ENCODE measurements at places on chromosomes 5 and 9. TPM values are rescaled to one million over a fixed set of nuclear protein-coding genes. Genes with fewer than 3 reads are reported as not detected.

TAF11L12 gene
- total RNA-seq = not detected

SLCO6A1 gene
- total RNA-seq = not detected

ZFAND5 gene
- total RNA-seq = 189 TPM

ADAMTS6 gene
- total RNA-seq = 8.9 TPM

DNA sequence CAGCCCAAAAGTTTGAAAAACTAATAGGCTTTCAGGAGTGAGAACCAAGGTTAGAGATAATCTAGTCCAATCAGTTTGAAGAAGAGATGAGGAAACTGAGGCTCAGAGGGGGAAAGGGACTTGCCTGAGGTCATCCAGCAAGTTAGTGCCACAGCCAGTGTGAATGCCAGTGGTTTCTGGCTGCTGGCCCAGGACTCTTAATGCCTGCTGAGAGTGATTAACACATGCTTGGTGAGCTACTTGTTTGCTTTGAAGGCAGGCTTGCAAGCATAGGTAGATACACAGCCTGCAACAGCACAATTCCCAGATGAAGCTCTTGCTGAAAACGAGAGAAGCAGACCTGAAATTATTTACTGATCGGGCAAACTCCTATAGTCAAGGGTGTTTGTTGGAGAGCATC lies 591.6 kb upstream of the SGCD start:
- DNase-seq = no peak

GRCh38 chr9:105507096-105507790 lies 50.7 kb upstream of the FKTN start:
- DNase-seq = no peak

GRCh38 chr5:395156-395920 lies 47.6 kb upstream of the EXOC3 start:
- DNase-seq = no peak

GRCh38 chr9:99436616-99437015 lies 214.5 kb downstream of the SEC61B start:
- no peak for DNase-seq

- no peak for DNase-seq
These were observed 260.9 kb downstream of the MAN2A1 start for GRCh38 chr5:109950634-109951033.

DNA sequence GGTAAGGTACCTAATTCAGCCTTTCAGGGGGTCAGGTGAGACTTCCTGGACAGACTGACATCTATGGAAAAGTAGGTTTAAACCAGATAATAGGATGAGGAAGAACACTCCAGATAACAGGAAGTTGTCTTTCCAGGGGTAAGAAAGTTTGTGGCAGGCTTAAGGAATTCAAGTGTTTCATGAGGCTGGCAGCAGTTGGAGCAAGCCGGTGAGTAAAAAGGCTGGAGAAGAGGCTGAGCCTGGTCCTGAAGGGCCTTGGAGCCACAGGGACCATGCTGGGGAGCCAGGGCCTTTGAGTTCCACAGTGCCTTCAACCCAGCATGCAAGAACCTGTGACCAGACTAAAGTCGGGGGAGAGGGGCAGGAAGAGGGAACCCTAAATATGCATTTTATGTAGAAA lies 353.4 kb downstream of the SPOCK1 start:
- no peak for DNase-seq

- DNase-seq = no peak
These were observed 105.9 kb downstream of the MARCHF3 start for GRCh38 chr5:126924331-126925033.

GRCh38 chr9:117682955-117683710 lies 21.1 kb upstream of the TLR4 start:
- DNase-seq = no peak

DNA sequence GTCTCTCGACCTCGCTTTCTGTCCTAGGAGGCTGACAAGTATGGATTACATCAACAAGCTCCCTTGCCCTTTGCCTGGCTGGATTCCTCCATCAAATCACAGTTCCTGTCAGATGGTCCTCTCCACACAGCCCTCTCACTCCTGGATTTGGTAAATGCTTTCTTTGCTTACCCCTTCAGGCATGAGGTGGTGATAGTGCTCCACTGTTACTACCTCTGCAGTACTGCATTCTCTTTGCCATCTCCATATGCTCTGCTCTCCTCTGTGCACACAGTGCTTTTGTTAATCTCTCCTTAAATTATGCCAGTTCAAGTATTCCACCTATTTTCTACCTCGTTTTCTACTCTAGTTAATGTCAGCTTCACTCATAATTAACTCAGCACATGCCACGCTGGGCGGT lies 279.2 kb downstream of the DMAC1 start:
- DNase-seq = no peak

- DNase-seq = no peak
These were observed 124.9 kb upstream of the ZNF608 start for GRCh38 chr5:124871303-124871702.

DNA sequence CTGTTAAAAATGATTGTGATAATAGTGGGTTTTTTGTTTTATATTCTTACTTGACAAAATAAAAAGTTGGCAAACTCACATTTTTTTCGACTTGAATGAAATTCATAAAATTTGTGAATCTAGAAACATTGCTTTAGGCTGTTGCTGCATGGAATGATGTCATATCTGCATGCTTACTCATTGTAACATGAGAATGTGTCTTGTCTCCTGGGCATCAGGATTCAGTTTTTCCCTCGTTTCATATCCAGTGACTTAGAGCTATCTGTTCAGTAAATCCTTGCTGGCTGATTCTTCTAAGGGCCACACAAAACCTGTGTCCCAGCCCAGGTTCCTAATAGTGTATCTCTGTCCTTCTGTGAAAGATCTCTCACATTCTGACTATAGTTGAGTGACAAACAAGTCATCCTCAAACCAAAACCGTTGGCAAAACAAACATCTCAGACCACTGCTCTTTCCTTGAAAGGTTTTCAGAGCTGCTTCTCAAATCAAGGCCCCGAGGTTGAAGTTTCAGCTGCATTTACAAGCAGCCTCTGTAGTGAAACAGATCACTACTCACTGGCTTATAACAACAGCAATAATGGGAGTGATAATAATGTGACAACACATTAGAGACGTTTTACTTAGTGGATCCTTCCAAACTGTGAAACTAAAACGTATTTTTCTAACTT lies 95.0 kb downstream of the NPR3 start:
- DNase-seq = no peak

GRCh38 chr5:9466697-9467096 lies 79.2 kb downstream of the SEMA5A start:
- DNase-seq = no peak

GRCh38 chr5:36300191-36300926 lies 1.3 kb downstream of the RANBP3L start:
- no peak for DNase-seq

GRCh38 chr9:114894609-114895433 lies 35.6 kb downstream of the TNFSF8 start:
- DNase-seq = peak; percentile 67

- DNase-seq = no peak
These were observed 1271.3 kb downstream of the EFNA5 start for GRCh38 chr5:106399391-106399790.

All from ascending aorta (tissue), 2 donors.